ENCODE measurements at places on chromosomes 6 and 20.
A peak's percentile ranks its signal among the peaks of the same experiment; 100 is the strongest.

GRCh38 chr6:64330694-64331307, 695.2 kb downstream of the PHF3 start:
- no peak for ATAC-seq

- ATAC-seq, result no peak
Observed at GRCh38 chr6:18451756-18452155, 64.6 kb downstream of the RNF144B start.

GRCh38 chr6:951399-952181, 258.7 kb upstream of the EXOC2 start:
- ATAC-seq, result no peak

- ATAC-seq, result peak; percentile 59
Observed at GRCh38 chr6:11315743-11316437, 83.4 kb upstream of the NEDD9 start.

DNA sequence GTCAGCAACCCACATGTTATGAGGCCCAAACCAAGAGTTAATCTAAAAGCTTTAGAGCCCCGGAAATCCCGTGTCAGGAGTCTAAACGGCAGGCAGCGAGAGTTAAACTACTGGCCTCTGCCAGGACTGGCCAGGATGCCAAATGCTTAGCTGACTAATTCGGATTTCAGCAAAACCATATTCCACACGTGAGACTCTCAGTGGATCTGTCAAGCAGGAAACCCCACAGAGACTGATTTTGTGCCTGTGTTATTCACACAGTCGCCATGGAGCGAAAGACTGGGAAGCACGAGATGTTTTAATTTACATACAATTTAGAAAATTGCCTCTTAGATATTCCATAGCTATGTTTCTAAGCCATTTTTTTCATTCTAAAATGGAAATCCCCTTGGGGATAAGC, 152.9 kb downstream of the RNASET2 start:
- no peak for ATAC-seq

GRCh38 chr20:10218536-10219451, at the start of gene SNAP25:
TSS of gene SNAP25 (plus strand) at chr20:10218830. CDS start at chr20:10275492, 56,662 bp downstream.
- no peak for ATAC-seq

DNA sequence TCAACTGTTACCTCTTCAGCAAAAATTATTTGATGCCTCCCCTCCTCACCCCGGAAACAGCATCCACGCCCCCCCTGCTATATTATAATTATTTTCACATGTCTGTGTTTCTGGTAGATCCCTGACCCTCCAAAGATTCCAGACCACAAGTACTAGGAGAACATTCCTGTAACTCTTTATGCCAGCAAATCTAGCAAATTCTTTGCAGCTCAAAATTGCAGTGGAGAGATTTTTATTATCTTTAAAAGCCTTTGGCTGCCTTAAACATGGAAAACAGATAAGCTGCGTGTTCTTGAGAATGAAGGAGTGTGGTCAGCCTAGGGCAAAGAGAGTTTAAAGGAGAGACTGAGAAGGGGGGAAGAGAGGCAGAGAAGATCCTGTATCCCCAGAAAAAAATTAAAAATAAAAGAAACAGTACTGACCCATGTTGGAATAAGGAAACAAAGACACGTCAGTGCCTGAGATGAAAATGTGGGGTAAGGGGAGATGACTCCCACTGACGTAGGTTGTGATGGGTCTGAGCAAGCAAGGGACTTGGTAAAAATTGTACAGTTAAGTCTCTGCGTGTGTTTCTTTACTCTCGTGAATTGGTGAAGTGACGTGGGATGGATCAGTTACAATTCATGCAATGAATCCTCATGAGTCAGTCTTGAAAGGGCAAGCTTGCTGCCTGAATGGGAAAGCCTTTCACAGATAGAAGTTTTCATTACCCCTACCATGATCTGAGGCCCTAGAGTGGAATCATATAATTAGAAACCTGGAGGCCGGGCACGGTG, 8.3 kb downstream of the ID4 start:
- no peak for ATAC-seq

GRCh38 chr20:10639737-10640556, 33.9 kb downstream of the JAG1 start:
- no peak for ATAC-seq

- ATAC-seq, result no peak
Observed at GRCh38 chr20:52105442-52106422, 85.8 kb downstream of the ZFP64 start.

GRCh38 chr6:2734488-2735166, 16.1 kb downstream of the MYLK4 start:
- no peak for ATAC-seq

- no peak for ATAC-seq
Observed at GRCh38 chr6:34484391-34484790, 18.5 kb downstream of the PACSIN1 start.

DNA sequence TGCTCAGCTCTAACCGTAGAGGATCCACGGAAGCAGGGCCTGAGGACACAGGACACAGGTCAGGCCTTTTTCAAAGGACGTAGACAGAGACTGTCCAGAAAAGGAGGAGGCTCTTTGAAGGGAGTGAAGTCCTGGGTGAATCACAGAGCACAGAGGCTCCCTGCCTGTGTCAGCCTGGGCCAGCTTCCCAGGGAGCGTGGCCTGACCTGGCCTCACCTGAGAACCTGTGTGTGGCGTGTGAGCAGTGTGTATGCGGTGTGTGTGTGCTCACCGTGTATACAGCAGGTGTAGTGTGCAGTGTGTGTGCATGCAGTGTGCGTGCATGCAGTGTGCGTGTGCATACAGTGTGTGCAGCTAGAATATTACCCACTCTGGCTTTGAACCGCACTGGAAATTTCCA, 56.0 kb upstream of the FNDC1 start:
- ATAC-seq, result no peak

DNA sequence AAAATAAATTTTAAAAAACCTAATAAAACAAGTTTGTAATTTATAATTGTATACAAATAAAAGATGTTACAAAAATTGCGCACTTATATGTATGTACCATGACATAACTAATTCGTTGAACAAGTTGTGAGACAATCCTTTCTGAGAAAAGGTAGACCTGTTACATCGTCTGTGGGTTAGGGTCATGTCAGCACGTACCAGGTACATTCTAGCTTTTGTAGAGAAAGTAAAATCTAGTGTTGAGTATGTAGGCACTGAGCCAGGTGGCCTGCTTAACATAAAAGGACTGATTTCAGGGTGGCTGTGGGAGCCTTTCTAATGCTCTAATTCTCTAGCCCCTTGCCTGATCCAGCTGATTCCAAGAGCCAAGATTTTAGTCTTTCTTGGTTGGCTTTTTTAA, 10.4 kb downstream of the RPL7L1 start:
- ATAC-seq, result no peak

DNA sequence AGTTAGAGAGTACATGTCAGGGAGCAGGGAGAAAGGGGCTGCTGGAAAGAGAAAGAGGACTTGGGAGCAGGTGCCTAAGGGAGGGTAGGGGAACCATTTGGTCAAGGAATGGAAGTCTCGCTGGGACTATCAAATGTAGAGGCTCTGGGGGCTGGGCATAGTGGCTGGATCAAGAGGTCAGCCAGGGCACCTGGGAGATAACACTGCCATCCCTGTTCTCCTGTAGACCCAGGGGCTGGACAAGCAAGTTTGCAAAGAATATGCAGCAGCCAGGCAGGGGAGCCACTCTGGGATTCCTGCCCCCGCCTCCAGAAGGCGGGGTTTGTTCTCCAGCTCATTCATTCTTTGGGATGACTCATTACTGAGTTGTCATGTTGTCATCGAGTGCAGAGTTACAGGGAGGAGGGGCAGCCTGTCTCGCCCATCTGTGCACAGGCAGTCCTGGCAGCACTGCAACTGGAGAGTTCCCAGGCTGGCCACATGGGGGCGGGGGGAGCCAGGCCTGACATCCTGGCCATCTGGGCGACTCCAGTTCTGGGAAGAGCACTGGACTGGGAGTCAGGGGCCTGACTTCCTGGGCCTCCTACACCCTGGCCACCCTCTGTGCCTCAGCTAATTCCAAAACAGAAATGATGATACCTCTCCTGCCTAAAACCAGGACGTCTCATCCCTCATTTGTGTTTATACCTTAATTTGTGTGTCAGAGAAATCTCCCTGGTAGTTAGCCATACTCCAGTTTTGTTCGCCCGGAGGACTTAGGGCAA, 28.2 kb upstream of the ZFAND3 start:
- ATAC-seq, result peak; percentile 100

DNA sequence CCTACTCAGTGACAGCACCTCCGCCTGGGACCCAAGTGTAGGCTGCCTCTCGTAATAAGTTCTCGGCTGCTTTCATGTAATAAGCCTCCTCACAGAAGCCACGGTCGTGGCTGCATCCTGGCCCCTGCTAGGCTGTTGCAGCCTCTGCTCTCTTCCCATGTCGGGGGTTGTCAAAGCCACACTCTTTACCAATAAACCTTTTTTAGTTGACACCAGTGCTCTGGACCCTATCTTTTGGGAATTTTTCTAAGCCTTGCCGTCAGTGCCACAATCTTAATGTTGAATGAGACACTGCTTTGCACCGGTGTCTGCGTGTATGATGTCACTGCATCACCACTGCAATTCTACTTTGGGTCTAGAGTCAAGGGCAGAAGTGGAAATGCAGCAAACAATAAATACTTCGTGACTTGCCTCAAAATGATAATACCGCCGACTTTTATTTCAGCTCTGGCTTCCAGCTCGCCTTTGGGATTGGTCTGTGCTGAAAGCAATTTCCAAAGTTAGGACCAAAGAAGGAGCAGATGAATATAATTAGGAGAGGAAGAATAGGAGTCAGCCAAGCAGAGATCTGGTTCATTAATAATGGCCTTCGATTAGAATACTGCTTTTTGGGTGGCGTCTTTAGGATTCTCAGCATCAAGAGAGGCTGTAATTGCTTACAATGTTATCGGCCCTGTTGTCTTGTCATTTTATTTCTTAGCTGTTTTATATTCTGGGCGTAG, 57.6 kb upstream of the CCN6 start:
- ATAC-seq, result no peak

- no peak for ATAC-seq
Observed at GRCh38 chr6:150395388-150396009, 26.7 kb downstream of the IYD start.

DNA sequence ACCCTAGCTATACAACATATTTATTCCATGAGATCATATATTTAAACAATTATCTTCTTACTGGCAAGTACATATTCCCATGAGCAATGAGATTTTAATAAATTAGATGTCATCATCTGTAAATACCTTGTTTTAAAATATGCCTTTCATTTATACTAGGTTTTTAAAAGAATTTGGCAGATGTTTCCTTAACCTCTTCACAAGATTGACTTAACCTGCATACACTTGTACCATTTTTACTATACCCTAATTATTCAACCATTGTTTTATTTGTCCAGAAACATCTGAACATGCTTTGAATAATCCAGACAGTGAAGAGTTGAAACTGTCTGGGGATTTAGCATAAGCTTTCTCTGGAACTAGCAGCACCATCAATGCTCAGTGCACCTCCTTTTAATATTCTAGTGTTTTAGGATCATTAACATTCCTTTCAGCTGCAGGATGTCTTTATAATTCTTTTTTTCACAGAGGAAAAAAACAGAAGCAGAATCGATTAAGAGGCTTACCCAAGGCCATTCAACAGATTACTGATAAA, 188.0 kb upstream of the TENT5A start:
- no peak for ATAC-seq

- no peak for ATAC-seq
Observed at GRCh38 chr6:91781946-91782345, 1195.1 kb upstream of the MAP3K7 start.

DNA sequence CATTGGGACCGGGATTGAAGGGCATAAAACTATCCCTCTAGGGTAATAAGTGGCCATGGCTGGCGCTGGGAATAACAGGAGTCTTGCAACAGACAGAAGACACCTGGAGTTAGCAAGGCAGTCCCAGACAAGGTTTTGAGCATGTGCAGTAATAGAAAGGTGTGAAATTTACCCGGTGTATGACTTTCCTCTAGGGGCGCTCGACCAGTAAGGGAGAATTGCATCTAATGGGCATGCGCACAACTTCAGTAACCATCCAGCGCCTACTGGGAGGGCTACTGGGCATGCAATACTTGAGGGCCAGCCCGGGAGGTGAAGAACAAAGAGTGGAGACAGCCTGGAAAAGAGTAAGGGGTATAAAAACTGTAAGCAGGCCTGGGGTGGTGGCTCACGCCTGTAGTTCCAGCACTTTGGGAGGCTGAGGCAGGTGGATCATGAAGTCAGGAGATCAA, 32.7 kb downstream of the SERPINB6 start:
- ATAC-seq, result no peak

GRCh38 chr6:144460327-144461095, 175.4 kb downstream of the UTRN start:
- no peak for ATAC-seq

DNA sequence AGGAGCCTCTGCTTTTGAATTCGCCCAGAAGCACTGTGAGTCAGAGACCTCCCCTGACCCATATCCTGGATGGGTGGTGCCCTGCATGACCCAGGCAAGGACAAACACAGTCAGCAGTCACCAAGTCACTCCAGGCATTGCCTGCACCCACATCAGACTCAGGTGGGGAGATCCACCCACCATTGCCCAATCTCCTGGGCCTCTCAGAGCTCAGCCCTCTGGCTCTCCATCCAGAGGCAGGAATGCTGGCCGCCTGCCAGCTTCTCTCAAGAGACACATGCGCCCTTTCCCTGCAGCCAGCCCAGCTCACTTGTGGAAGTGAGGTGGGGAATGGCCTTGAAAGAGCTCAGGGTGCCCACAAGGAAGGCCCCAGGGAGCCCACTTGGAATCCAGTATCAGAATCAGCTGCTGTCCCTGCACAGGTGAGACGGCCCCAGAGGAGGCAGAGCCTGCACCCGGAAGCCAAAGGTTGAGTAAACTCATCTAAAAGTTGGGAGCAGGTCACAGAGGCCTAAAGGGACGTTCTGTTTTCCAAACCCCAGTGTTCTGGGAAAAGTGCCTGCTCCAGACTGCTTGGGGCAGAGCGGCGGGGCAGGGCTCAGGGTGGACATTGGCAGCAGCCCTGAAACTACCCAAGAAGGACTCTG, 129.8 kb downstream of the PREX1 start:
- peak; percentile 86 for ATAC-seq

- no peak for ATAC-seq
Observed at GRCh38 chr6:150004101-150004782, 21.1 kb downstream of the RAET1L start.

DNA sequence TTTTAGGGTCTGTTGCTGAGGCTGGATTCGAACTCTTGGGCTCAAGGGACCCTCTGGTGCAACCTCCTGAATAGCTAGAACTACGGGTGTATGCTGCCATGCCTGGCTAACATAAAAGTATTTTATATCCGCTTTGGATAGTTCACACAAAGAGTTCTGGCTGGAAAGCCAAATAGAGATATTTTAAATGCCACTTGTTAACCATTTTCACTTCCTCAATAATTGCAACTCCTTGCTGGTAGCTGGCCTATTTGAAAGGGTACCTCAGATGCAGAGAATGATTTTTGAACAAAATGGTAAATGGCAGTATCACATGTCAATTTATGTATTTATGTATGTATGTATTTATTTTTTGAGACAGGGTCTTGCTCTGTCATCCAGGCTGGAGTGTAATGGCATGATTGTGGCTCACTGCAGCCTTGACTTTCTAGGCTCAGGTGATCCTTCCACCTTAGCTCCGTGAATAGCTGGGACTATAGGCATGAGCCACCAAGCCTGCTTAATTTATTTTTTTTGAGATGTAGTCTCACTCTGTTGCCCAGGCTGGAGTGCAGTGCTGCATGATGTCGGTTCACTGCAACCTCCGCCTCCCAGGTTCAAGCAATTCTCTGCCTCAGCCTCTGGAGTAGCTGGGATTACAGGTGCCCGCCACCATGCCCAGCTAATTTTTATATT, 12.9 kb upstream of the JARID2 start:
- no peak for ATAC-seq
